Suppressor macrophage (primary cell): ENCODE measurements at places on chromosomes 4 and X.

- no peak for DNase-seq
These were observed 9.8 kb upstream of the SLC2A9 start for GRCh38 chr4:10030972-10031667.

DNA sequence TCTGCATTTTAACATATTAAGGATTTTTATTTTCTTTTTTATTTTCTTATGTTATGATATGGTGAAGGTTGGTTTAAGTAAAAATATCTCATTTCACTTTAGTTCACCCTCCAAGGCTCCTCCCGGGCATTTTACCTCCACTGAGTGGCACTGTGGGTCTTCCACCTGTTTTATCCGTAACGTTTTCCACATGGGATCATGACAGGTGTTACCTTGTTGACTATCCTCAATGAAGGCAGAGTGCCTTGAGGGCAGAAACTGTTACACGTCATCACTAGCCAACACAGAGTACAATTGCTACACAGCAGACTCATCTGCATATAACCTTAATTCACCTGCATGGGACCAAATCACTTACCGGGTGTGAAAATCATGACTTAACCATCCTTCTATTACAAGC, 105.8 kb downstream of the GEMIN8 start:
- no peak for DNase-seq

DNA sequence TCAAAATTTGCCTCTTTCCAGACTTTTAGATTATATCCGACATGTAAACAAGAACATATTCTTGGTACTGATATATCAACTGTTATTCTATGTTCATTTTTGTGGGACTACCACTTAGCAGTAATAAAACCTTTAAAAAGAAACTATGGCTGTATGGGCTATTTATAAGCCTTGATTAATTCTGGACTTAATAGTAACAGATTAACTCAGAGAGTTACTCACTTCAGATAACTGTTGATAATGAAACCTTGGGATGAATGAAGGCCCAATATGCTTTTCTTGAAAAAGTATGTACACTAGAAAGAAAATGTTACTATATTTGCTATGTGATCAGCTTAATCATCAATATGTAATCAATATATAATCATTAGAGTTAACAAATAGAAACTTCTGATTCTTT, 595.9 kb upstream of the BOD1L1 start:
- no peak for DNase-seq

DNA sequence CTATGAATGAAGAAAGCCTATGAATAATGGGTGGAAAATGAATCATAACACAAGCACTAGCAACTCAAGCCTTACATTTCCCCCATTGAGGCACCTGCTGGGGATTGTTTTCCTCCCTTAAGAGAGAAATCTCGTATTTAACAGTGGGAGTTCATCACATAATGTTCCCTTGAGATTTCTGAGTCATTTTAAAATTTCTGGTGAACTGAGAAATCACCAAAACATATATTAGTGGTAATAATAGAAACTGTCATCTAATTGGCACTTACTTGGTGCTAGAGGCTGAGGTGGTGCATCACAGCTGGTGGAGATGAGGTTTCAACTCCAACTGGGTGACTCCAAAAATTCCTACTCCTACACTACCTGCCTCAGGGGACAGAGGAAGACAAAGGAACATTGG, 561.3 kb upstream of the LCORL start:
- DNase-seq: no peak

DNA sequence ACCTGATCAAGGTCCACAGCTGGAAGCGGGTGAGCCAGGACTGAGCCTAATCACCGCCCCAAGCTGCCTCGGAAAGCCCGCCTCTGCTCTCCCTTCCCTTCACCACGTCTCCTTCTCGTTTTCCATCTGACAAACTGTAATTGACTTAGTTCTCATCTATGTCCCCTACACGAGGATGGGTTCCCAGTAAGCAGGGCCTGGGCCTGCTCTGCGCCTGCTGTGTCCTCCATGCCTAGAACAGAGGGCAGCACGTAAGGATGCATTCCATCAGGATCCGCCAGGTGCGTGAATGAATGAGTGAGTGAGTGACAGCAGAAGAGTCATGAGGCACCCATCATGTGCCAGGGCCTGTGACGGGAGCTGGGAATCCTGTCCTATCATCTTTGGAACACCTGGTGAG, 86.7 kb downstream of the JAKMIP1 start:
- DNase-seq: no peak
